ENCODE measurements at places on chromosomes 5 and 9. TPM values are rescaled to one million over a fixed set of nuclear protein-coding genes. Genes with fewer than 3 reads are reported as not detected.

The GAS1 gene
- total RNA-seq = not detected

DNA sequence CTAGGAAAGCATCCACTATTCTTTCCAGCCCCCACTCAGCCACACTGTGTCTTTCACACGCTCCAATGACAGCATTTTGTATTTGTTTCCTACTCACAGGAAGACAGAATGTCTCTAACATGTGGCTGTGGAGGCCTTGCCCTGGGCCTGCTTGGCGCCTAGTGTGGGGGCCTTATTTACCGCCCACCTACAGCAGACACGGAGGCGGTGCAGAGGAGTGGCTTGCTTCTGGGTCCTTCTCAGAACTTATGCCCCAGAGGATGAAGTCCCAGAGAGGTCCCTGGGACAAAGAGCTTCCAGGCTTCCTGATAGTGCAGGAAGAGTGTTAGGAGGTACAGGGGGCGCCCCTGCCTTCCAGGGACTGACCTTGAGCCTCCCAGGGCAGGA lies 8.5 kb upstream of the MRNIP start:
- no peak overlapping the region for H3K4me3 ChIP-seq
- no peaks in the 10 kb centered on the region for H3K27me3 ChIP-seq

DNA sequence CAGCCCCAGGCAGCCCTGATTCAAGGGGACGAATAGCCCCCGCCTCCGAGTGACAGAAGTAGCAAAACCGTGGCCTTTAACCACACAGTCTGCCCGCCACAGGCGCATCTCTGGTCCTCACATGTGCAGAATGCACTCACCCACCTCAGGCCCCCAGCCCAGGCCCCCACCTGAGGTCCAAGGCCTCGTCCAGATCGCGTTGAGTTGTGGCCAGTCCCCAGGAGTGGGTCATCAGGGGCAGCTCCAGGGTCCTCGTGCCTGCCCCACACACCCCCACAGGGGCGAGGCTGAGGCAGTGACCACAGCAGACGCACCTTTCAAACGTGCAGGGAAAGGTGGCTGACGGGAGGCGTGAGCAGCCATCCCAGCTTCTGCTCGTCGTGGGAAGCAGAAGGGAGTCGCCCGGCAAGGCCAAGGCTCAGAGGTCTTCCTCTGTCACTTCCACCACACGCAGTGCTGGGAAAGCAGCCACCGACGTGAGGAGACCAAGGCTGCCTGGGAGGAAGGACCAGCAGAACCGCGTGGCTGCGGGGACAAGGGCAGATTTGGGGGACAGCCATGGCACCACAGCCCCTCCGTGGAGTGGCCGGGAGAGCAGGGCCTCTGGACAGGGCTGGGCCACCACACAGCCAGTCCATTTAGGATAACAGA lies 77.8 kb upstream of the OTULINL start:
- H3K4me1 ChIP-seq = no peaks in the 10 kb centered on the region
- H3K27ac ChIP-seq = no peak overlapping the region
- H3K27me3 ChIP-seq = no peaks in the 10 kb centered on the region
- H3K4me3 ChIP-seq = no peak overlapping the region

DNA sequence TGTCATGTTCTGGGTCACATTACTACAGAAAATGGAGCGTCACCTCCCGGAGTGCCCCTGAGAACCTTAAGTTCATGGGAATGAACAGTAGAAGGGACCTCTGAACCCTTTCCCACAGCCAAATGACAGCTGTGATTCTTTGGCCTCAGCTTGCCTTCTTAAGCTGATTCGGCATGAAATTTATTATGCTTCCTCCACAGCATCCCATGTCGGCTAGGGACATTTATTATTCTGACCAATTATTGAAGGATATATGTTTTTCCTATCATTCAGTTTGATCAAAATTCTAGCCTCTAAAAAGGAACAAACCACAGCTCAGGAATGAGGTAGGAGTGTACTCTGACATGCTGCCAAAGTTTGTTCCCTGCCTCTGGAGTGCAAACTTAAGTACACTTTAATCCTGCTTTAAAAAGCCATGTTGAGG lies 440.6 kb downstream of the CETN3 start:
- H3K36me3 ChIP-seq = no peaks in the 10 kb centered on the region
- no peak overlapping the region for H3K27ac ChIP-seq
- H3K27me3 ChIP-seq = no peaks in the 10 kb centered on the region
- H3K4me1 ChIP-seq = no peaks in the 10 kb centered on the region

DNA sequence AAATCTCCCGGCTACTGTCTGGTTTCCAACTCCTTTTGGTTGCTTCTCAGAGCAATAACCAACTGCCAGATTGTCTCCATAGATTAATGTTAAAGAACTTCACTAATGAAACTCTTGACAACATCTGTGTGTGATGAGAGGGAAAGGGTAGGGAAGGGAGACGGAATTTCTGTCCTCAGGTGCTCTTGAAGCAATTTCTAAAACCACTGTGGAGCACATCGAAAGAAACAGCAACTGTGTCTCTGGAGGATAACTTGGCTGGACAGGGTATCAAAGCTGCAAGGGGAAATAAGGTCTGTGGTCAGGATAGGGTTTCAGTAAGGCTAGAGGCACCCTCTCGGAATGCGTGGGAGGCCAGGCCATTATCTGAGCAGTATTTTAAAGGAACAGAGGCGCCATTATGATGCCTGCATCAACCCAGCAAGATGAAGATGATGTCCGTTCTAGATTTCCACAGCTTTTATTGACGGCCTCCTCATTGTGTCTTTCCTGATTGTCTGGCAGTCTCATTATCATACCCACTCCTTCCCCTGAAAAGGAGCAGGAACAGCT lies 76.6 kb downstream of the RORB start:
- no peak for DNase-seq
- no peaks in the 10 kb centered on the region for H3K36me3 ChIP-seq
- H3K4me1 ChIP-seq = no peaks in the 10 kb centered on the region
- peaks cover 3% of the 10 kb centered on the region for H3K27me3 ChIP-seq
- no peak overlapping the region for H3K4me3 ChIP-seq
- H3K27ac ChIP-seq = no peak overlapping the region

- no peak overlapping the region for H3K27ac ChIP-seq
- peaks cover 13% of the 10 kb centered on the region for H3K4me1 ChIP-seq
- no peaks in the 10 kb centered on the region for H3K36me3 ChIP-seq
- DNase-seq = no peak
- H3K27me3 ChIP-seq = no peaks in the 10 kb centered on the region
- no peak overlapping the region for H3K4me3 ChIP-seq
Measured at GRCh38 chr5:40217553-40217952, 462.2 kb upstream of the PTGER4 start.

GRCh38 chr9:112037281-112038016 lies 137.6 kb downstream of the SUSD1 start:
- H3K4me3 ChIP-seq = peak overlapping the region; percentile 23
- peaks cover 4% of the 10 kb centered on the region for H3K27me3 ChIP-seq
- H3K27ac ChIP-seq = peak overlapping the region; percentile 85
- peaks cover 70% of the 10 kb centered on the region for H3K4me1 ChIP-seq
- peak; percentile 92 for DNase-seq

The BAAT gene
- not detected for total RNA-seq

DNA sequence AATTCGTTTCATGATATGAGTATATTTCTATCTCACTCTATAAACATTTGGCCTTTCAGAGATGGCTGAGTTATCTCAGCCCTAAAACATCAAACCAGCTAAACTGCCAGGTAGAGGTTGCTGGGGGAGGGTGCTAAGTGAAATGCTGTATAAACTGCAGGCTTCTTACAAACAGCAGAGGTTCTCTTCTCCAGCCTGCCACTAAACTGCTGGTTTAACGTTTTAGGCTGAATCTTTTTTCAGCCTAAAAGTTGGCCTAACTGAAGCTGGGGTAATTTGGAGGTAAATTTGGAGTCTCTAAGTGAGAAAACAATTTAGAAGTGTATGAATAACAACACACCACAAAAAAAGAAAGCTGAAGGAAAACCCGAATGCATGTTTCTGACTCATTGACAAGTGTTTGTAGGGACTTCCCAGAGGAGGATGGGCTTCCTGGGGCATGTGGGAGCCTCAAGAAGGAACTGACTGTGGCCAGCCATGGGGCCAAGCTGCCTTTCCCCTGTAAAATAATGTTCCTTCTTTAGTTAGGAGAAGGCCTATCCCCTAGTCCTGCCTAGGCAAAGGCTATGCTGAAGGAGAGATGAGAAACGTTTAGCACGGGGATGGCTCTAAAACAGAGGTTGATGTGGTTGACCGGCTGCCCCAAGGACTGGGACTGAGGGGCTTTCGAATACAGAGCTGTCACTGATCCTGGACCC lies 44.3 kb downstream of the SLC28A3 start:
- no peaks in the 10 kb centered on the region for H3K27me3 ChIP-seq
- DNase-seq = peak; percentile 34
- peak overlapping the region; percentile 15 for H3K4me3 ChIP-seq
- peak overlapping the region; percentile 81 for H3K27ac ChIP-seq
